ENCODE measurements at places on chromosomes 12 and 14.

DNA sequence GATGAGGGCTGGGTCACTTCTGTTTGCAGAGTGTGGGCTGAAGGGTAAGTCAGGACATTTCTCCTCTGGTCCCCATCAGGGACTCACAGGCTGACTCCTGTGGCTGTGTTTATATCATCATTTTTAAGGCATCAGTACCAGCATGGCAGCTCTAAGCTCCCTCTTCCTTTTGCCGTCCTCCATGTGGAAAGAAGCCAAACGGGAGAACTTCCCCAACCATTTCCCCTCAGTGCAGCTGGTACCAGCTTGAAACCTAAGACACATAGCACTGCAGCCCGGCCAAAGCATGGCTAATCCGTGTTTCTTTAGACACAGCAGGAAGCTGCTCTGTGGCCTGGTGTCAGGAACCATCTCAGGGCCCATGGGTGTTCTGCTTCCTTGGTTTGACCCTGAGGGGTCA is 31.9 kb upstream of the ATP2A2 start:
- DNase-seq, result no peak

DNA sequence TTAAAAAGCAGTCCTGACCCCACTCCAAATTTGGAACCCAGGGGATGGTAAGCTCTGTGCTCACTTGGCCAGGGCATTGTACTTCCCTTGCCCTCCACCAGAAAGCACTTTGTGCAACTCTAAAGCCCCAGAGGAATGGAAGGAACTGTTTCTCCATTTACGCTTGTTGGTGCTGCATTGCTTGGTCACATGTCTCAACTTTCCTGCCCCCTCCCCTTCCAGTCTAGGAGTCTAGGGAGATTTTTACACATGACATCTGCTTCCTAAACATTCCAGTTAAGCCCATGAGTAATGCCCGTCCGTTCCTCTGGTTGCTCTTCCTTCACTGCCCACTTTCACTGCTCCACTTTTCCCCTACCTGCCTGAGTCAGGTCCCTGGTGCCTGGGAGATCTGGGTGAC is 92.6 kb upstream of the MAP1LC3B2 start:
- peak; percentile 40 for DNase-seq

- no peak for DNase-seq
Measured at GRCh38 chr12:6145564-6145963, 21.1 kb upstream of the VWF start.

GRCh38 chr12:7142056-7142644 is 12.0 kb downstream of the CLSTN3 start:
- DNase-seq, result peak; percentile 9

GRCh38 chr12:5333096-5333495 is 98.8 kb upstream of the NTF3 start:
- no peak for DNase-seq

DNA sequence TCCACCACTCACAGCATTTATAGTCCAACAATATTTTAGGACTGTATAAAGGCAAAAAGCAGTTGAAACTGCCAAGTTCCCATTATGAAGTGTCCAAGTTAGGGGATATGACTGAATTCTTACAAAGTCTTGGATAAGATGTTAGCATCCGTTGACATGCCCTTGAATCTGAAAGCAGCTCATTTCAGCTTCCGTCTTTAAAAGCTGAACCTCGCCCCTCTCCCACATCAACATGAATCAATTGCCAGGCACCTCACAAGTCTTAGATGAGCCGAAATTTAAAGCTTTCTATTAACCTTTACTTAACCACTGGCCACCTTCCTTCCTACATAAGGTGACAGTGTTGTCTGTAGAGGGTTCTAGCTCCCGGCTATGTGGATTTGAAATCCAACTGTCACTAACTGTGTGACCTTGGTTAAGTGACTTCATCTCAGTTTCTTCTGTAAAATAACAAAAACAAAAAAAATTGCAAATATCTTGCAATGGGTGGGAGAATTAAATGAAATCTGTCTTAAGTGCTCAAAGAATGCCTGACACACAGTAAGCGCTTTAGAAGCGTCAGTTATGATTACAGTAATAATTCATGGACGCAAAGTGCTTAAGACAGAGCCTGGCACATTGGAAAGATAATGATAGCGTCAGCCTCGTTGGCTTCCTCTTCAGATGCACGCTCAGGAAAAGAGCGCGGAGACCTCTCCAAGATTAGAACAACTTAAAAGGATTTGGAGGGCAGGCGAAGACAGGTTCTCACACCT is 1.2 kb downstream of the PPP1CC start:
- DNase-seq, result no peak

DNA sequence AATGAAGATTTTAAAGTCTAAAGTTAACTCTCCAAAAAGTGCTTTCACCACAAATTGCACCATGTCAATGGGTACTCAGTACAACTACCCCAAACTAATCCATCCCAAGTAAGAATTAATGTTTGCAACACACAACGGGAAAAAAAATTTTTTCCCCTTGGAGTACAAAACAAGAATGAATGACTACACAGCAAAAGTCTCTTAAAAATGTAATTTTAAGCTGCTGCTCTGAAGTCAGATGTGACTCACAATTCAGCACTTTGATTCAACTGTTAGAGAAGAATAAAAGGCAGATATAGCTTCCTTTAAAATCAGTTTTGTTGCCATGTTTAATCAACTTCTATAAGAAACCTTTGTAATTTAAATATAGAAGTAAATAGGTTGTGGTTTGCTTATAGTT is 42.5 kb upstream of the VPS33A start:
- DNase-seq, result no peak

DNA sequence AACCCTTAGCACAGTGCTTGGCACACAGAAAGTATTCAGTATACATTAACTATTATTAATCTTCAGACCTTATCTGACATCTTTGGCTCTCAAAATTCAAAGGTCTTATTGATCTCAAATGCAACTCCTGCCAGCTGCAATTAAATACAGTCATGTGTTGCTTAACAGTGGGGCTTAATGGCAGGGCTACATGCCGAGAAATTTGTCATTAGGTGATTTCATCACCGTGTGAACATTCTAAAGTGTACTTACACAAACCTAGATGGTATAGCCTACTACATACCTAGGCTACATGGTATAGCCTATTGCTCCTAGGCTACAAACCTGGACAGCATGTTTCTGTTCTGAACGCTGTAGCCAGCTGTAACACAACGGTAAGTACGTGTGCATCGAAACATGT is 156.3 kb upstream of the TMCC3 start:
- no peak for DNase-seq

DNA sequence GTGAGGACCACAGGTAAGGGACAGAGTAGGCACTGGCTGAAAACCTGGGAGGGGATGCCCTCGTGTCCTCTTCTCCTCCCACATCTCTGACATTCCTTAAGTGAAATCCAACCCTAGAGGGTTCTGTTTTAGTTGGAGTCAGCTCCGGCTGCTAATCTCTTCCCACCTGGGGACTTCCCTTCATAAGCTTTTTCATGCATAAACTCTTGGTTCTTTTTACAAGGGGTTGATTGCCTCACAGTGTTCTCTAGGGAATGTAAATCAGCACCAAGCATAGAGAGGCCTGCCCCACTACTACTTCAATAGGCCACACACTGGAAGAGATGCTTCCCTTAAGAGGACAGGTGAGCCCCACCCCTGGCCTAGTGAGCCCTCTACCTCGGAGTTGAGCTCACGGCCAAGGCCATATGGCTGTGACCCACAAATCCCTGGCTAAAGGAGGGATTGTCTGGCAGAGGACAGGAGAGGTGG is 3.2 kb upstream of the SYNDIG1L start:
- no peak for DNase-seq

DNA sequence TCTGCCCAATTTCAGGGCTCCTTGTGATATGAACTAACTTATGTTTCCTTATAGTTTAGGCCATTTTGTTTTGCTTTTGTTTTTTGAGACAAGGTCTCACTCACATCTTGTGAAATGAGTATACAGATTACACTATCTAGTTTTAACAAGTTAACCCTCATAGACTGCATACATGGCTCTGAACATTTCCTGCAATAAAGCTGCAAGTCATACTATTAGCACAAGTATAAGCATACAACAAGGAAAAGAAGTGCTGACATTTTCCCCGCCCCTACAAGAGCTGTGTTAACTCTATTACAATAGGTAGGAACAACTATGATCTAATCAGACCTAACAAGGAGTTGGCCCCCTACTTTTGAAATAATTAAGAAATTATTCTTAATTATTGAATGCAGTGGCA is 35.9 kb downstream of the CCDC177 start:
- DNase-seq, result no peak

DNA sequence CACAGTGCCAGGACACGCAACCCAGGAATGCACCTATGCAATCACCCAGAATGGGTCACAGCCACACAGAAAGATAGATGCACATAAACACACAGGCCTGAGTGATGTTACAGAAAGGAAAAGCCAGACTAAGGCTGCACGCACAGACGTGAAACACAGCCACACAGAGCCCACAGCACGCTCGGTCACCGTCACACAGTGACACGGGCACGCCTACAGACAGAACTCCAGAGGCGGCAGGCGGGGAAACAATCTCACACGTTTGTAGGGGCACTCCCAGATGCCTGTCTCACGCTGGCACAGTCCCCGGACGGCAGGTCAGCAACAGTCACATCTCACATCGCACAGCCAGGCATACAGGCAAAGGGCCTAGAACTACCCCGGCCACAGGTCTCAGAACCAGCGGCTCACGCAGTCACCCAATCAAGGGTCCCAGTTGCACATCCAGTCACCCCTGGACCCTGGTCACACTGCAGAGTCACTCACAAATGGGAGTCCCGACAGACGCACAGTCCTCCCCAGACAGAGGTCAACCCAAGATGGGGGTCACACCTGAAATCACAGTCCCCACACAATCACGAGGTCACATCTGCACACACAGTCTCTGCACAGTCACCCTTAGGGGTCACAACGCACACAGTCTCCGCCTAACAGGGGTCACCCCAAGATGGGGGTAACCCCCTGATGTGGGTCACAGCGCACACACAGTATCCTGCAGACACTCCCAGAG is 790 bp downstream of the SSH1 start:
- DNase-seq, result peak; percentile 65

DNA sequence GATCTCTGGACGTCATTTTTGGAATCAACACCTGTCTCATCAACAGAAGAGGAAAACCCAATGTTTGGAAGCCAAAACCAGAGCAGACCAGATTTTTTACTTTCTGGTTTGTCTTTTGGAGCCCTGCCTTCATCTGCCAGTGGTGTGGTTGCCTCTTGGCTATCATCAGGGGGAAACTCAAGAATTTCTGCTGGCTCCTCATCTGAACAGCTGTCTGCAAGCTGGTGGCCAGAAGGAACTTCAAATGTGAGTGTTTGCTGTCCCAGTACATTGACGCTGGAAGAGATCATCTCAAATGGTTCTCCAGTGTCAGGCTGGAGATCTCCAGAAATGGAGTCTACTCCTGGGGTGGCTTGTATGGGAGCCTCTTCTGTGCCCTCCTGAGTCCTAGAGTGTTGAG is 13.8 kb downstream of the PLD4 start:
- DNase-seq, result no peak

DNA sequence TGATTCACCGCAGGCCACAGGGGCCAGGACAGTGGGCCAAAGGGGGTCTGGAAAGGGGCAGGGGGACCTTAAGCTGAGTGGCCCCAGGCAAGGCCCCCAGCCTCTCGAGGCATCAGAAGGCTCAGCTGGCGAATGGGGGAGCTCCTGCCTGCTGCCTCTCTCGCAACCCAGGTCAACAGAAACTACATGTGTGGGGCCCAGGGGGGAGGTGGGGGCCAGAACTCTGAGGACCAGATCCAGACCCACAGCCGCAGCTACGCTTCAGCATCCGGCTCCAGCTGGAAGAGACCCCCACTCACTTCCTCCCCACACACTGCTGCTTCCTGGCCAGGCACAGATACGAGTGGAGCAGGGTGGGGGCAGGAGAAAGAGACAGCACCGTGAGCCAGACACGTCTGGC is 46.5 kb downstream of the NCOR2 start:
- no peak for DNase-seq

DNA sequence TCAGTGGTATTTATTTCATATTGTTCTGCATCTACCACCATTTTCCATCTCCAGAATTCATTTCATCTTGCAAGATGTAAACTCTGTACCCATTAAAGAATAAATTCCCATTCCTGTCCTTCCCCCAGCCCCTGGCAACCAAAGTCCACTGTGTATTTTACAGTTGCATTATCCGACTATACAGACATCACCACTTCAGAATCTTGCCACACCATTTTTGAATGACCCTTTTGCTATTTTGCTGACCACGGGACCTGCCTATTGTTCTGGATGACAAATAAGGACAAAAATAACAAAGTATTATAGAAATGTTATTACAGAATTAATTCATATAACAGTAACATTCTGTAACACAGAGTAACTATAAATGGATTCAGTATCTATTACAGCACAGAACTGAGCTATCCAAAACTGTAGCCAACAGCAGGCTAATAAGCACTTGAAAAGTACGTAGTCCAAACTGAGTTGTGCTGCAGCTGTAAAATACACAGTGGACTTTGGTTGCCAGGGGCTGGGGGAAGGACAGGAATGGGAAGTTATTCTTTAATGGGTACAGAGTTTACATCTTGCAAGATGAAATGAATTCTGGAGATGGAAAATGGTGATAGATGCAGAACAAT is 61.3 kb downstream of the CDK17 start:
- DNase-seq, result no peak

DNA sequence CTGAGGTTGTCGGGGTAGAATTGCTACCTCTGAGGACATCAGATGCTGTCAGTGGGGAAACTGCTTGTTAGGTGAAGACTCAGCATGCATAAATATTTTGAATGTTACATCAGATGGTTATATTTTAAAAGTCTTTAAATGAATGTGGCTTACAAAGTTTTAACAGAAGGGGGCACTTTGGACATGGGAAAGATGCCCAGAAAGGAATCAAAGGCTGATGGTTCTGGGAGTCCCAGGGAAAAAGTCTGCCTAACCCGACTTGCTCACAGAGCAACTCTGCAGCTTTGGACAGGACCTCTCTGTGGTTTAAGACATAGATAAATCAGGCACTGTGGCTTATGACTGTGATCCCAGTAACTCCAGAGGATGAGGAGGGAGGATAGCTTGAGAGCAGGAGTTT is 474.9 kb downstream of the ATP23 start:
- peak; percentile 37 for DNase-seq

GRCh38 chr14:93089521-93090269 is 26.0 kb downstream of the ITPK1 start:
- no peak for DNase-seq

- no peak for DNase-seq
Measured at GRCh38 chr14:74035556-74035955, 16.4 kb downstream of the BBOF1 start.

- DNase-seq, result no peak
Measured at GRCh38 chr12:124504273-124505000, 63.0 kb downstream of the NCOR2 start.

GRCh38 chr12:105897311-105897725 is 241.4 kb downstream of the NUAK1 start:
- no peak for DNase-seq

DNA sequence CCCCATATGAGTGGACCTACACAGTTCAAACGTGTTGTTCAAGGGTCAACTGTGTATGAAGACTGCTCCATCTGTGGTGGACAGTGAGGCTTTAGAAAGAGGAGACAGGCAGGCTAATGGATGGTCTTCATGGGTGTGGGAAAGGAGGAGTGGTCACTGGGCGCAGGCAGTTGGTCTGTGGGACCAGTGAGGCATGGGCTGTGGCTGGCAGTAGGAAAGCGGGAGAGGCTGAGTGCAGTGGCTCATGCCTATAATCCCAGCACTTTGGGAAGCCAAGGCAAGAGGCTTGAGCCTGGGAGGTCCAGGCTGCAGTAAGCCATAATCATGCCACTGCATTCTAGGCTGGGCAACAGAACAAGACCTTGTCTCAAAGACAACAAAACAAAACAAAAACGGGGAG is 2.0 kb upstream of the NR4A1 start:
- no peak for DNase-seq

GRCh38 chr14:89340200-89341181 is 76.5 kb downstream of the FOXN3 start:
- DNase-seq, result no peak
